ENCODE measurements at places on chromosomes 3 and 15. TPM values are rescaled to one million over a fixed set of nuclear protein-coding genes. Genes with fewer than 3 reads are reported as not detected.

- H3K27me3 ChIP-seq, result no peaks in the 10 kb centered on the region
- no peak overlapping the region for H3K27ac ChIP-seq
- H3K36me3 ChIP-seq, result no peaks in the 10 kb centered on the region
- no peak overlapping the region for H3K4me3 ChIP-seq
Observed at GRCh38 chr15:67409175-67409574, 111.8 kb upstream of the C15orf61 start.

KBTBD13 gene
- total RNA-seq, result not detected

ATP11B gene
- total RNA-seq, result 128 TPM

DNA sequence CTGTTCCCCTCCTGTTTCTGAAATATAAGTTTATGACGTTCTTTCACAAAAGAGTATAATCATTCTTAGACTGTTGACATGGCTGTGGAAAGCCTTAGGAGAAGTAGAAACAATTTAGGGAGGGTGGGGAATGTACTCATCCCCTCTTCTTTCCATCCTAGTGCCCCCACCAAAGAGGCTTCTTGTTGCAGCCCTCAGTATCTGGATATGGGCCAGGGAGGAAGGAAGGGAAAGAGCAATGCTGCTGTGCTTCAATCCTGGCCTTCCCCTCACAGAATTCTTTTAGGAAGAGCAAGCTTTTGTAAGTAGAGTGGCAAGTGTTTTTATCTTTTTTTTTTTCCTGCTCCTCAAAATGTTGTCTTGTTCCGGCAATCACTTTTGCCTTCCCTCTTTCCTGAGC is 1.7 kb downstream of the INAFM2 start:
- peak overlapping the region; percentile 63 for H3K4me3 ChIP-seq
- no peak for DNase-seq
- peaks cover 5% of the 10 kb centered on the region for H3K27me3 ChIP-seq
- H3K4me1 ChIP-seq, result peaks cover 44% of the 10 kb centered on the region

KLHL40 gene
- total RNA-seq, result not detected

GRCh38 chr15:98684995-98685525 is 36.7 kb downstream of the IGF1R start:
- H3K4me3 ChIP-seq, result no peak overlapping the region
- H3K27me3 ChIP-seq, result no peaks in the 10 kb centered on the region
- no peaks in the 10 kb centered on the region for H3K4me1 ChIP-seq
- no peak overlapping the region for H3K27ac ChIP-seq

DNA sequence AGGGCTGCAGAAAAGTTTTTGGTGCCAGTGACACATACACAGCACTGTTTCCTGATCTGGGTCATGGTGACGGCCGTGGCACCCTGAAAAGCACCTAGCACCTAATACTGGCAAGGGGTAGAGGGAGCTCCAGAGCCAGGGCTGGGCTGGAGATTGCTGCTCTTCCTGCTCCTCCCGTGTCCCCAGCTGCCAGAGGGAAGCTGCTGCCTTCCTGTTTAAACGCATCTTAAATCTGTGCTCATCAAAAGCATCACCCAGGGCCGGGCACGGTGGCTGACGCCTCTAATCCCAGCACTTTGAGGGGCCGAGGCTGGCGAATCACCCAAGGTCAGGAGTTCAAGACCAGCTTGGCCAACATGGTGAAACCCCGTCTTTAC is 156.7 kb upstream of the MEF2A start:
- DNase-seq, result no peak
- no peak overlapping the region for H3K27ac ChIP-seq
- no peak overlapping the region for H3K4me3 ChIP-seq
- H3K4me1 ChIP-seq, result peaks cover 15% of the 10 kb centered on the region
- no peaks in the 10 kb centered on the region for H3K36me3 ChIP-seq

- no peak overlapping the region for H3K27ac ChIP-seq
- no peak overlapping the region for H3K4me3 ChIP-seq
- H3K36me3 ChIP-seq, result no peaks in the 10 kb centered on the region
- H3K27me3 ChIP-seq, result no peaks in the 10 kb centered on the region
- no peak for DNase-seq
- no peaks in the 10 kb centered on the region for H3K4me1 ChIP-seq
Observed at GRCh38 chr3:80785475-80785874, 976.0 kb downstream of the GBE1 start.

DNA sequence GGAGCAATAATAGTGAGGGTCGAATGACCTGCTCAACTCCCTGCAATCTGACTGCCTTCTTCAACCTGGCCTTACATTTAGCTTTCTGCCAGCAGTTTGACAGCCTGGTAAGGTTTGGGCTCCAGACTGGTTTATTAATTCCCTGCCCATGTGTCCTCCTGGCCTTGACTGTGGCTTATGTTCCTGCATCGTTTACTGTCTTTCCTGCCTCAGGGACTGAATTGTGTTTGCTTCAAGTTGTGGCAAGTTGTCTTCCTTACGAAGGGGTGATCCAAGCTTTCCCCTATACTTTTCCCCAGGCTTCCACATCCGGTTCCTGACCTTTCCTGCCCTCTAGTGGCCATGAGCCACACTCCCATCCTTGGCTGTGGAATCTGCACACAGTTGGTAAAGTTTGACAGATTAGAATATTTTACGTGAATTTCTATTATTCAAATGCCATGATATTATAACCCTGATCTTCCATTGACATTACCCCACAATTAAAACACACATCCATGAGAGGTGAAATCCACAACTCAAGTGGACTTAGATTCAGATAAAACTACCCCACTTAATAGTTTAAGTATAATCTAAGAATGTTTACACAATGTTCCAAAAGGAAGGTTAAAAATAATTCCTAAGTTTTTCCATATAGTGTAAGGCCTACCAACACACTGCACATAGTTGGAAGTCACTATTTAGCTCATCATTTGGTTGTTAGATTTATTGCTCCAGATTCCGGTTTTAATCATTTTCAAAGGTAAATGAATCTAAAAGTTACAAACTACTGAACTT is 95.7 kb downstream of the NEDD4 start:
- no peaks in the 10 kb centered on the region for H3K27me3 ChIP-seq
- H3K4me1 ChIP-seq, result peaks cover 7% of the 10 kb centered on the region
- no peak overlapping the region for H3K4me3 ChIP-seq
- H3K36me3 ChIP-seq, result no peaks in the 10 kb centered on the region
- DNase-seq, result no peak

- no peak overlapping the region for H3K27ac ChIP-seq
- DNase-seq, result no peak
- no peak overlapping the region for H3K4me3 ChIP-seq
- no peaks in the 10 kb centered on the region for H3K36me3 ChIP-seq
- no peaks in the 10 kb centered on the region for H3K4me1 ChIP-seq
Observed at GRCh38 chr3:131323792-131324191, 57.8 kb upstream of the NUDT16 start.

TIPIN gene
- total RNA-seq, result 28.9 TPM

DNA sequence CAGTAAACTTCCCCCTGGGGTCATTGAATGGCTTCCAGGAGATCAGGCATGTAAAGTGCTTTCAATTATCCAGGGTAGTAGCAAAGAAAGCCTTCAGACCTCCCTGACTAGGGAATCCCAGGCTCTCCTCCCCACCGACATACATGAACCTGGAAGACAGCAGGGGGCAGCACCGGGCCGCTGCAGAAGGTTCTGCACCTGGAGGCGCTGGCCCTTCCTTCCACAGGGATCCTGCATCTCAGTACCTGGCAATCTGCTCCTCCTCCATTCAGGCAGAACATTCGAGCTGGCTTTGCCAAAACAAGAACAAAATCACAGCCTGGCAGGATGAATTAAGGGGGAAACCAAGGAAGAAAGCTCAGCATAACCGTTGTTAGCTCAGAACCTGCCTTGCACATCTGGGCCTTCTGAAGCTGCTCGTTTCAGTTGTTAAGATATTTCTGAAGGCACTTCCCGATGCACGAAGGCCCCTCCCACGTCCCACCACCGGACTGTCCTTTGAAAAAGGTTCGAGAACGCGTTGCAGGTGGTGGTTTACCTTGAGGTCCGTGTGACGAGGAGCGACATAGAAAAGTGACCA is 237.7 kb downstream of the SLCO3A1 start:
- no peak overlapping the region for H3K4me3 ChIP-seq
- H3K27ac ChIP-seq, result no peak overlapping the region
- peaks cover 22% of the 10 kb centered on the region for H3K4me1 ChIP-seq
- peaks cover 12% of the 10 kb centered on the region for H3K36me3 ChIP-seq
- no peaks in the 10 kb centered on the region for H3K27me3 ChIP-seq

DNA sequence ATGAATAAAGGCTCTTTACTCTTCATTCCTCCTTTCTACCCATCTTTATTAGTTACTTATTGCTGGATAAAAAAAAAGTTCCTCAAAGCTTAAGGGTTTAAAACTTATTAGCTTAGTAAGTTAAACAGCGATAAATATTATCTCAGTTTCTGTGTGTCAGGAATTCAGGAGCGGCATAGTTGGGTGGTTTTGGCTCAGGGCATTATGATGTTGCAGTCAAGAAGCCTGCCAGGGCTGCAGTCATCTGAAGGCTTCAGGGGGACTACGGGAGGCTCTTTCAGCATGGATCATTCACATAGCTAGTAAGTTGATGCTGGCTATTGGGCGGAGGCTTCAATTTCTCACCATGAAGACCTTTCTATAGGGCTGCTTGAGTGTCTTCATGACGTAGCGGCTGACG is 1.9 kb upstream of the DLG1 start:
- peaks cover 40% of the 10 kb centered on the region for H3K27me3 ChIP-seq
- peaks cover 21% of the 10 kb centered on the region for H3K4me1 ChIP-seq
- peaks cover 13% of the 10 kb centered on the region for H3K36me3 ChIP-seq
- no peak for DNase-seq

CCDC54 gene
- total RNA-seq, result not detected

GRCh38 chr3:142858043-142858442 is 30.8 kb downstream of the PCOLCE2 start:
- H3K36me3 ChIP-seq, result no peaks in the 10 kb centered on the region
- H3K4me3 ChIP-seq, result no peak overlapping the region
- no peak for DNase-seq
- peaks cover 2% of the 10 kb centered on the region for H3K4me1 ChIP-seq

GPR62 gene
- not detected for total RNA-seq

DNA sequence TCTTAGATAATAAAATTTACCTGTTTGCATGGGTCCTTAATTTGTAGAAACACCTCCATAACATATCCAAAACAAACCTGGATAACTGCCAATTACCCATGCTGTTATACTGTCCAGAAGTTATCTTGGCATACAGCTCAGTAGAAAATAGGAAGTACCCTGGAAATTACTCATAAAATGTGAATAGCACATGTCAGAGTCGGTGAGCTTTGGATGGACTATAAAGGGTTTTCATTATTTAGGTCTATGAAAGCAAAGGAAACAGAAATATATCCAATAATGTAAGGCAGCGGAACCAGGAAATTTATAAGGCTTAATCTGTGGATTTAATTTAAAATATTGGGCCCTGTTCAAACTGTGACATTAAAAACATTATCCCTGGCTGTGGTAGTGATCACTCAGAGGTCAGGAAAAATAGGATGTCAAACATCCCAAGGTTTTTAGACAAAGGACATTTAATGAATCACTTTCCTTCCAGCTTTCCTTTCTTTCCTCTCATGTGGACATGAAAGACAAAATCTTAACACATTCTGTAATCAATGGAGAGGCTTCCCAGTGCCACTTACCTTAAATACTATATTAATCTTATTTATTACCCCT is 459.0 kb upstream of the DPH6 start:
- DNase-seq, result no peak
- H3K4me3 ChIP-seq, result no peak overlapping the region
- no peak overlapping the region for H3K27ac ChIP-seq
- H3K4me1 ChIP-seq, result no peaks in the 10 kb centered on the region
- no peaks in the 10 kb centered on the region for H3K27me3 ChIP-seq

- peaks cover 7% of the 10 kb centered on the region for H3K27me3 ChIP-seq
- no peaks in the 10 kb centered on the region for H3K4me1 ChIP-seq
- no peak overlapping the region for H3K27ac ChIP-seq
- H3K36me3 ChIP-seq, result no peaks in the 10 kb centered on the region
- DNase-seq, result no peak
Observed at GRCh38 chr15:70605606-70606410, 157.6 kb downstream of the UACA start.

- DNase-seq, result no peak
- H3K36me3 ChIP-seq, result peaks cover 57% of the 10 kb centered on the region
- no peaks in the 10 kb centered on the region for H3K27me3 ChIP-seq
- H3K4me3 ChIP-seq, result no peak overlapping the region
Observed at GRCh38 chr3:150577855-150578254, 25.3 kb upstream of the SELENOT start.

IGDCC3 gene
- not detected for total RNA-seq

GRCh38 chr3:5194801-5195509 is 7.4 kb downstream of the EDEM1 start:
- no peak overlapping the region for H3K4me3 ChIP-seq
- peaks cover 77% of the 10 kb centered on the region for H3K36me3 ChIP-seq
- peaks cover 86% of the 10 kb centered on the region for H3K4me1 ChIP-seq

CCR9 gene
- 0.28 TPM for total RNA-seq

HTD2 gene
- 8.5 TPM for total RNA-seq

SPTBN5 gene
- total RNA-seq, result 1.5 TPM

DNA sequence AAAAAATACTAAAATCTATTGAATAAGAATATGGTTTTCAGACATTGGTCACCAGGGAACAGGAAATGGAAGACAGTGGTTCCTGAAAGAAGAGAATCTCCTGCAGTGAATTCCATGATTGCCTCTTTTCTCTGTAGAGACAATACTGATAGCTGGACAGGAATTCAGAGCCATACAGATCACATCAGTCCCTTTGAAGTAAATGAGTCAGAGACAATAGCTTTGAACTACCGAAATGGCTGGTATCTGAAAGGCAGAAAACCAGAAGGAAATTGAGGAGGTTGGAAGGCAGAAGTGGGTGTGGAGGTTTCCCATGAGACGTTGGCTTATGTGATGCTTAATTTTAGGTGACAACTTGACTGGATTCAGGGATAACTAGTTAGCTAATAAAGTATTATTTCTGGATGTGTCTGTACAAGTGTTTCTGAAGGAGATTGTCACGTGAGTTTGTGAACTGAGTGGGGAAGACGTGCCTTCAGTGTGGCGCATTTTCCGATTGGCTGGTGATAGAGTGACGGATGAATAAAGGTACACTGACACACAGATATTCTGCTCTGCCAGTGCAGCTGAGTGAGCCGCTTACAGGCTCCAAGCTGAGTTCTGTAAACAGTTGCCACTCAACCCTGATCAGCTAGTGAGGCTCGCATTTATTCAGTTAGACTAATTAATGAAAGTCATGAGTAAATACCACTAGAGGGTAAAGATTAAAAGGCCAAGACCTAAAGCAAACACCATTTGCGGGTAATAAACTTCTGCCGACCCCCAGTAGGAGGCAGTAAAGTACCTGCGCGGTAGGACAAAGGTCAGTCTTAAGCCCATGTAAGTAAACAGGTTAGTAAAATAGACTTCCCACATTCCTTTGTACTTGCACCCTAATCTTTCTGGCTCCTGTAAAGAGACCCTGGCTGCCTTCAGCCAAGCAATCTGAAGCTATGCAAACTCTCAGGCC is 1298.6 kb downstream of the SI start:
- no peaks in the 10 kb centered on the region for H3K27me3 ChIP-seq
- no peak for DNase-seq
- H3K27ac ChIP-seq, result no peak overlapping the region

GRCh38 chr3:108477511-108478147 is 32.8 kb downstream of the MYH15 start:
- no peak overlapping the region for H3K4me3 ChIP-seq
- H3K4me1 ChIP-seq, result peaks cover 3% of the 10 kb centered on the region
- H3K27me3 ChIP-seq, result peaks cover 6% of the 10 kb centered on the region
- DNase-seq, result peak; percentile 64
- no peak overlapping the region for H3K27ac ChIP-seq

GRM2 gene
- 2.4 TPM for total RNA-seq

STAG1 gene
- total RNA-seq, result 36.2 TPM

All from activated CD4-positive, alpha-beta memory T cell treated with anti-CD3 and anti-CD28 coated beads, Interleukin-2, amount 10 ng/mL, durations not matched to agents 7 days and 5 days (primary cell).